ENCODE measurements at places on chromosomes 3 and 15. TPM values are rescaled to one million over a fixed set of nuclear protein-coding genes. Genes with fewer than 3 reads are reported as not detected.

The GOLGA8O gene
- total RNA-seq, result 0.23 TPM

The SNAPC5 gene
- total RNA-seq, result 49.3 TPM

The NRG4 gene
- total RNA-seq, result not detected

The SERPINI2 gene
- not detected for total RNA-seq

The CCDC174 gene
- 12.6 TPM for total RNA-seq

The ZPLD1 gene
- not detected for total RNA-seq

The CKMT1B gene
- total RNA-seq, result 0.25 TPM

The ATP13A5 gene
- not detected for total RNA-seq
